CD8-positive, alpha-beta T cell (primary cell): ENCODE measurements at places on chromosomes 16 and 17.

DNA sequence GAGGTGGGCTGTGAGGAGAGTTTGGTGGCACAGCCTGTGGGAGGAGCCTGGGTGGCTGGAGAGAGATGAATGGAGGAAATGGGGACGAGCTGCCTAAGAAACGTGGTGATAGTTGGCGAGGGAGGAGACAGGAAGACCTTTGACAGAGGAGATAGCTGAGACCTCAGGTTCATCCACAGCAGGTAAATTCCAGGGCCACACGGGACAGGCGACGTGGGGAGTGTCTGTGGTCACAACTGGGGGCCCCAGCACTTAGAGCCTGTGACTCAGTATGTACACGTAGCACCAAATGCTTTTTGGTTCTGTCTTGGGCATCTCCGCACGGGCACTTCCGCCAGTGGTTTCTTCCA lies 7.7 kb downstream of the MINK1 start:
- no peak for DNase-seq

GRCh38 chr17:60106340-60107059 lies 27.8 kb upstream of the HEATR6 start:
- no peak for DNase-seq

- no peak for DNase-seq
These were observed 481 bp upstream of the BRD7 start for GRCh38 chr16:50369133-50369804.

GRCh38 chr17:80409626-80410025 lies 5.3 kb upstream of the ENDOV start:
- DNase-seq = no peak

GRCh38 chr17:74063439-74063838 lies 140.0 kb upstream of the RPL38 start:
- no peak for DNase-seq

DNA sequence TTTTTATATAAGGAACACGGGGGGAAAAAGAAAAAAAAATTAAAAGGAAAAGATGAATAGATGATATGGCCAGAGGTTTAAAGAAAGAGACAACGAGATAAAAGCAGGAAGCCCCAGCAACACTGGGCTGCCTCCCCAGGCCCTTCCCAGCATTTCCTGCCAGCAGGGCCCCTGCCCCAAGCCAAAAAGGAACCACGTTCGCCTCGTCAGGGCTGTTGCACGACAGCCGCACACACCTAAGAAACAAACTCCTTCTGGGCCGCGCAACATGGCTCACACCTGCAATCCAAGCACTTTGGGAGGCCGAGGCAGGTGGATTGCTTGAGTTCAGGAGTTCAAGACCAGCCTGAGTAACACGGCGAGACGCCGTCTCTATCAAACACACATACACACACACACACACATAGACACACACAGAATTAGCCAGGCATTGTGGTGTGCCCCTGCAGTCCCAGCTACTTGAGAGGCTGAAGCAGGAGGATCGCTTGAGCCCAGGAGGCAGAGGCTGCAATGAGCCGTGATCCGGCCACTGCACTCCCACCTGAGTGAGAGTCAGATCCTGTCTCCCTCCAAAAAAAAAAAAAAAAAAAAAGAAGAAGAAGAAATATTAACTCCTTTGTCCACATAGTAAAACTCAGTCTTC lies 83.0 kb downstream of the ANKRD11 start:
- DNase-seq = peak; percentile 56

GRCh38 chr16:5065326-5065725 lies 430 bp downstream of the C16orf89 start:
- no peak for DNase-seq

DNA sequence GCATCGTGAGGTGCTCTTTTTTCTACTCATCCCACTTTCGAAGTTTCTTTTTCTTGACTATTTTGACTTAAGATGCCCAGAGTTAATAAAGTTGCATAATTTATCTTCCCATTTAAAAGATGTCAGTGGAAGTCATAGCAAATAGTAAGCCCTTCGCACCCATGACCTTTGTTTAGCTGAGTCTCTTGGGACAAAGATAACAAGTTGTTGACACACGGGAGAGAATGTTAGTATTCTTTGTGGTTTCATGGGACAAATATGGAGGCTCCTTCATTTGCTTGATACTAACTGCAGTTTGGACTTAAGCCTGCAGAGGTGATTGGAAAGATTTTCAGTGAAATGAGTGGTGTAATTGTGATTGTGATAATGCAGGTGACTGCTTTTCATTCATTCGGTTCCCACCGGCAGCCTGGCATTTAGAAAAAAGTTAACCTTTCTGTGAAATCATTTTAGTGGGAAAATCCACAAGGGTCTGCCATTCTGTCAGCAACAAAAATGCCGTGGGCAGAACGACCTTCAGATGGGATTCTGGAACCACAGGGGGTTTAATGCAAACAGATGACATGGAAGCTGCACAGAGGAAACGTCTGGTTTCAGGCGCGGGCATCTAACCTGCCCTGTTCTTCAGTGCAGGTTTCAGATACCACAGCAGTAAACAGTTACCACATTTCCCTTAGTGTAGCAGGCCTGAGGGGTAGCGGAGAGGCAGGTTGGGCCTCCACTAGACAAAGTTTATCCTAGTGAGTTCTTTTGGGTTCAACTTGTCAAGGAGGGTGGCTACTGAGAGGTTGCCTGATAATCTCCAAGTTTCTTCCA lies 123.0 kb downstream of the RPTOR start:
- no peak for DNase-seq

DNA sequence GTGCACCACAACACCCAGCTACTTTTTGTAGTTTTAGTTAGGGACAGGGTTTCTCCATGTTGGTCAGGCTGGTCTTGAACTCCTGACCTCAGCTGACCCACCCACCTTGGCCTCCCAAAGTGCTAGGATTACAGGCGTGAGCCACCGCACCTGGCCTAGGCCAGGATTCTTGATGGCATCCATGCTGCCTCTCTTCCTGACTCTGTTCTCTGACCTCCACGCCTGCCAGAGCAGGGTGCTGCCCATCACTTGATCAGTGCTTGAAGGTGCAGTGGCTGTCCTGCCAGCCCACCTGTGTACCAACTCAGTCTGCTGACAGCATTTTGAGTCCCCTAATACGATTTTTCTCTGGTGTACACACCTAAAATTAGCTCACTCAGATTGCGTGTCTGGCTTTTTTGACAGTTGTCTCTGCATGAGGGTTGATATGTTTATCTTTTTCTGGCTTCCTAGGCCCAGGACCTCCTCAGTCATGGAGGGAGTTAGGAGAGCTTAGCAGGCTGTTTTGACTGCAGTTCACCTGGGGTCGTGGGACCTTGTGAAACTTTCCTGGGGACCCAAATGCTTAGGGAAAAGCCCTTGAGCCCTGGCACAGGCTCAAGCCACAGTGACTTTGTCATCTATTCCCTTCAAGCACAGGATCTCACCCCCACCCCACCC lies 5.9 kb downstream of the HAS3 start:
- no peak for DNase-seq

GRCh38 chr16:64544859-64545258 lies 577.0 kb downstream of the CDH11 start:
- no peak for DNase-seq

DNA sequence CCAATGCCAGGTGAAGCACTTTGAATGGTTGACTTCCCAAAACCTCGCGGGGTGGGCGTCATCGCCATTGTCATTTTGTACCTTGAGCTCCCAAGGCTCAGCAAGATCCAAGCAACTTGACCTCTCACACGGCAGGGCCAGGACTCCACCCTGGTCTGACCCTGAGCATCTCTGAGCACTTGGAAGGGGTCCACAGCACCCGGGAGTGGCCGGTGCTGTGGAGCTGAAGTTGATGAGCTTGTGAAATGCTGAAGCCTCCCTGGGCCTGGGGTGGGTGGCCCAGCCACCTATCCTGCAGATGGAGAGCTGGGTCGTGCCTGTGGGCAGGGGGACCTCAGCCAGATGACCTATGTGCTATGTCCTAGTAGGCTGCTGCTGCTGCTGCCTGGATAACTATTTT lies 283.3 kb upstream of the FOXF1 start:
- DNase-seq = no peak

DNA sequence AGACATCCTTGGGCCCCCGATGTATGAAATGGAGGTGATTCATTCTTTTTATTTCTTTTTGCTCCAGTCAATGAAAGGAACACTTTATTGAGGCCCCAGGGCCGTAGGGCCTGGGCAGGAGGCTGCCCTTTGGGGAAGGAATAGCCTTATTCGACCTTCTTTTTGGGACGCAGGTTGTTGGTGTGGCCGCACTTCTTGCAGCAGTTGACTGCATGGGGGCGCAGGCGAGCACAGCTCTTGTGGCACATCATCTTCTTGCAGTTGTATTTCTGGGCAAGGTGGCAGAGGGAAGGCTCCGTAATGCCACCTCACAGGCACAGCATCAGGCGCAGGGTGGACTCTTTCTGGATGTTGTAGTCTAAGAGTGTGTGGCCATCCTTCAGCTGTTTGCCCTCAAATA lies 50.9 kb downstream of the SIAH1 start:
- DNase-seq = no peak

- no peak for DNase-seq
These were observed 5.2 kb upstream of the CDK3 start for GRCh38 chr17:75995385-75995925.

DNA sequence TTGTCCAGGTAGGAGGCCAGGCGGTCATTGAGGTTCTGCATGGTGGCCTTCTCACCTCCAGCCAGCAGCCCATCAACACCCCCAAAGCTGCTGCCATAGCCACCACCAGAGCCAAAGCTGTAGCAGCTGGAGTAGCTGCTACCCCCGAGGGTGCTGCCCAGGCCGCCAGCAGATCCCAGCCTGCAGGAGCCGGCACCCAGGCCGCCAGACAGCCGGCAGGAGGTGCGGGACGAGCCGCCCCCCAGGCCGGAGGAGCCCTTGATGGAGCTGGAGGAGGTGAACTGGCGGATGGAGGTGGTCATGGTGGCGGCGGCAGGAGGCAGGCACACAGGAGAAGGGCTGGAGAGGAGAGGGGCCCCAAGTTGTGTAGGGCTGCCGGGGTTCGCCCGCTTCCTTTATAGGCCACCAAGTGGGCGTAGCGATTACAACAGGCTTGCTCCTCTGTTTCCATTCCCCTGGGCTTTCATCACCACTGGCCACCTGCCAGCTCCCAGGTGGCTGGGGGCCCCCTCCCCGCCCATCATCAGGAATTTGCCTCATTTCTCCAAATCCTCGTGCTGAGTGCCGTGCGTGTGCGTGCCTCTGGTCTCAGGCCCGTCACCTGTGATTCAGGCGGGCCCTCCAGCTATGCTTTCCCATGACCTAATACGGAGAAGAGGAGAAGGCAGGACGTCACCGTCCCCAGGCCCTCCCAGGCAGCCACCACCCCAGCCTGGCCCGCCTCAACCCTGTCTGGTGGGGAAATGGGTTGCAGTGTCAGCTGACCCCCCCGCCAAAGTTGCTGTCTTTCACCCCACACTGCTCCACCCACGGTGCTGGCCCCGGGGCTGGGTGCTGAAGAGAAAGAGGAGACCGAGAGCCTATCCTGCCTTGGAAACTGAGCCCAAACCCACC lies at the start of gene KRT17:
TSS of gene KRT17 (minus strand) at position 368 of the 894 bp plus-strand sequence. CDS start at position 302, 66 bp downstream.
- no peak for DNase-seq

GRCh38 chr16:5509794-5510193 lies 412.2 kb upstream of the EEF2KMT start:
- no peak for DNase-seq

DNA sequence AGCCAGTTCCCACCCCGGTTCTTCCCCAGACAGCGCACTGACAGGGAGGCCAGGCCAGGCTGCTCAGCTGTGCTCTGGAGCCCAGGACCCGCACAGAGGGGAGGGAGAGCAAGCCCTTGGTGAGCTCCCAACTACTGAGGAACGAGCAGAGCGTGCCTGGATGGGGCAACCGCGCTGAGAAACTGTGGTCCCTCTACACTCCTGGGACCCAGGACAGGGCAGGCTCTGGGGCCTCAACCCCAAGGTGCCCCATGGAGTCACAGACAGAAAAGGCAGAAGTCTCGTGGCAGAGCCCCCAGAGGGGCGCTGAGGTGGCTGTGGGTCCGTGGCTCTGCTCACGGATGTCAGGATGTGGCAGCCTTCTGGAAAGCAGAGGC lies 16.3 kb downstream of the SLX4 start:
- no peak for DNase-seq

DNA sequence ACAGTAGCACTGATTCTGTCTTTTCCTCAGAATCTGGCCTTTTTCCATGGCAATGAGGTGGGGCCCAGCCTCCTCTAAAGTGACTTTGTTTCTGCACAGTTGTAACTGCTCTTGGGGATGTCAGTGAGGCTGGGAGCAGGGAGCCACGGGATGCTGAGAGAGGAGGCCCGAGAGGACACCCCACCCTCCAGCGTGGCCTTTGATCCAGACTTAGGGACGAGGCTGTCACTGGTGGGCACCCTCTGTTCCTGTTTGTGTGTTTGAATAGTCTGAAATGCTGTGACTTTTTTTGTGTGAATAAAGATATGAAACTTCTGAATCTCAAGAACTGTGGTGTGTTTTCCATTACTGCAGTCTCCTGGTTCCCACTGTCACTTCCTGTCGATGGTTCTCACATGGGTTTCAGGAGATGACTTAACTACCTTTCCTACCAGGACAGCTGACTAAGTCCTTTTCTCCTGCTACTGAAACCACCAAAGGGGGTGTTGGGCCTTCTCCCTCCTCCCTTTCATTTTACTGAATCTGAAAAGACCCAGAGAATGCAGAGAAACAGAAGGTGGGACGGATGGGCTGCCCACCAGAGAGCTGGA lies 18.6 kb downstream of the KCTD2 start:
- no peak for DNase-seq

DNA sequence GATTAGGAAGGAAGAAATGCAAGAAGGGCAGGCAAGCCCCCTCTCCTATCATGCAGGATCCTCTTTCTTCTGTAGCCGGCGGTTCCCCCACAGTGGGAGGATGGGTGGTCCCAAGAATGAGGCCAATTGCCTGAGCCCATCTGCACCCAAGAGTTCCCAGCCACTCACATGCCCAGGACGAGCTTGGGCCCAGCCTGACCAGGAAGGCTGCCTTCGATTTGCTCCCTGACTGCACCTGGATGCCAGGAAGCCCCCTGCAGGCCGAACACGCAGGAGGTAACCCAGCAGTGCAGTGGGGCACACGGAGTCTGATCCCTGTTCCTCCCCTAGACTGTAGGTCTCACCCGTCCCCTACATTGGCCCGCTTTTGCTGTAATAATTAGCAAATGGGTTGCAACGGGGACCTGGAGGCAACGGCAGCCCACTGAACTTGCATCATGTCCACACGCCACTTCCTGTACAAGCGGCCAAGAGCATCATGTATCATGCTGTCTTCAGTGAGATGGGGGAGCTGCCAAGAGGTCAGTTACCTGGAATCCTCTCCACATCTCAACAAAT lies 67.5 kb downstream of the AMFR start:
- no peak for DNase-seq

DNA sequence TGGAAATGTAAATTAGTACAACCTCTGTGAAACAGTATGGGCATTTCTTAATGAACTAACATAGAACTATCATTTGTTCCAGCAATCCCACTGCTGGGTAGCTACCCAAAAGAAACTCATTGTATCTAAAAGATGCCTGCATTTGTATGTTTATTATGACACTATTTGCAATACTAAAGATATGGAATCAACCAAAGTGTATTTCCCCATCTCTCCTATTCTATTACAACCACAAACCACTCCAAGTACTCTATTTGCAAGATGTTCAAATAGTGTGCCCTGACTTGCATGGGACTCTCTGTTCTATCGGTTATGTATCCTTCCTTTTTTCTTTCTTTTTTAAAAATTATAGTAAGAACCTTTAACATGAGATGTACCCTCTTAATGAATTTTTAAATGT lies 845.2 kb downstream of the CDH11 start:
- DNase-seq = no peak
